ENCODE measurements at places on chromosomes 2 and 18. TPM values are rescaled to one million over a fixed set of nuclear protein-coding genes. Genes with fewer than 3 reads are reported as not detected.

ZNF396 gene
- 0.51 TPM for total RNA-seq

DNA sequence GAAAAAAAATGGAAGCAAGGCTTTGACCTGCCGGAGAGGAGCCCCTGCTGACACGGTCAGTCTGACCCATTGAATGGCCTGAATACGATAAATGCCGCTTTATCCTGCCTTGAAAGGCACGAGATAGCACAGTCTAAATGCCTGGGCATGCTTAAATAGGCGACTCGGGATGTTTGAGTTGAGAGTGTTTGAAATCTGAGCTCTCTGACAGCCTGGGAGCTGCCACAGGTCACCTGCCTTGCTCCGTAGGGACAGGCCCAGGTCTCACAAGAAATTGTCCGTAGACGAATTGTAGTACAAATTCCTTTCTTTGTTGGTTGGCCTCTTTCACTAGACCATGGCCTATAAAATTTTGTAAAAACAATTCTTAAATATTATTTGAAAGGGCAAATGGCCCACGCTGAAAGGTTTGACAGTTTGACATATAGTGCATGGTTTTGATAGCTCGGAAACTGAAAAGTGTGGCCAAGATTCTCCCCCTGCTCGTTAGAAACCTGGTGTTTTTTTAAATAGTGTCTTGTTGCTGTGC lies 72.8 kb downstream of the MEIS1 start:
- no peak for DNase-seq

- no peak for DNase-seq
Observed at GRCh38 chr18:26901020-26901419, 35.5 kb upstream of the AQP4 start.

- no peak for DNase-seq
Observed at GRCh38 chr2:112272669-112273068, 2.7 kb upstream of the ZC3H6 start.

DNA sequence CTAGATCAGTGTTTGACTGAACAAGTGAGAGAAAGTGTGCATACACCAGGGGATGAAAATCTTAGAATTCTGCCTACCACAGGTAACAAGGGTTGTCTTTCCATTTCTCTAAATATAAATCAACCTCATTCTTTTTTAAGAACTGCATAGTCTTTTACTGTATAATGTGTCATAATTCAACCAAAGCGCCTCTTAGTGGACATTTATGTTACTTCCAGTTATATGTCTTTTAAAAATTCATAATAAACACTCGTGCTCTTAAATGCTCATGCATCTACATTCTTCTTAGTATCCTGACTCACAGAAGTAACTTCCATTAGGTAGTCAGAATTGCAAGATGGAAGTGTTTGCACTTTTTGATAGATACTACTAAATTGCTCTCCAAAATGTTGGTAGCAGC lies 76.2 kb downstream of the CHRNA1 start:
- DNase-seq, result peak; percentile 27

GRCh38 chr2:133439565-133439920 lies 128.7 kb downstream of the NCKAP5 start:
- no peak for DNase-seq

- no peak for DNase-seq
Observed at GRCh38 chr2:33110461-33110860, 163.7 kb downstream of the LTBP1 start.

SCN9A gene
- total RNA-seq, result 0.51 TPM

DNA sequence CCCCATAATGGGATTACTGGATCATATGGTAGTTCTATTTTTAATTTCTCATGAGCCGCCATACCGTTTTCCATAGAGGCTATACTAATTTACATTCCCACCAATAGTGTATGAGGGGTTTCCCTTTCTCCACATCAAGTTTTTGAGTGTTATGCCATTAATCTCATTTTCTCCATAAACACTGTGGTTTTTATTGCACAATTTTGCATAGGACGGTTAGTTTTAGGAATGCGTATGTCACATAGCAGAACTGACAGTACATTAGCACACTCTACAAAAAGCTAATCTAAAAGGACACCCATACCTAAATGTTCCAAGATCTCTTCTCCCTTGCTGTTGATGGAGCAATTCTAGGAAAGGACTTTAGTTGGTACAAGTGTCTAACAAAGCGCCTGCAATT lies 32.5 kb downstream of the DARS1 start:
- no peak for DNase-seq

UCN gene
- total RNA-seq, result 0.13 TPM

DNA sequence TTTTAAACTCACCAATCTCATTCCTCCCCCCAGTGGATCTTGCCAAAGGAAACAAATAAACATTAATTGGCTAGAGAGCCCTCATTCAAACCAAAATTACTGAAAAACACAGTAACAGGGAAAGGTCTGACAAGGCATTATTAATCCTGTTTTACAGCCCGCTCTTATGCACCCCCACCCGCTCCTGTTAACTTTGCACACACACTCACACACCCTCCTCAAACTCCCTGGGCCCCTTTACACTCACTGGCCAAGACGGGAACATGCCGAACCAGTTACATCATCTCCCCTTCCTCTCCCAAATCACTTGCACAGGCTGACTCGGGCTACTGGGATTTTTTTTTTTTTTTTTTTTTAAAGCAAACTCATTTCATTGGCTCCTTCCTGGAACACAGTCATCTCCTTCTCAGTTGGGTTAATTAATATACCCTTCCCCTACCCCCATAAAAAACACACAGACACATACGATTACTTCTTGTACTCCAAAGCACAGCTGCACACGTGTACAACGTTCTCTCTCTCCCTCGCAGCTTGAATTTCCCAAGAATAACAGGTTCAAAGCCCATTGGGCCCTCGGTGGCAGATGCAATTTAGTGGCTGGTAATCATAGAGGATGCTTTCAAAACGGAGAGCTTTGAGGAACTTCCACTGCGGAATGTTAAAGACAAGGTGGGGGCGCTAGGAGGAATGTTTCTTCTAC lies 31.8 kb downstream of the KLF7 start:
- no peak for DNase-seq

- DNase-seq, result no peak
Observed at GRCh38 chr2:237886685-237887481, 27.5 kb downstream of the RAMP1 start.

RAPH1 gene
- total RNA-seq, result 26.0 TPM

GRCh38 chr2:147548451-147548850 lies 296.4 kb upstream of the ACVR2A start:
- no peak for DNase-seq

DNA sequence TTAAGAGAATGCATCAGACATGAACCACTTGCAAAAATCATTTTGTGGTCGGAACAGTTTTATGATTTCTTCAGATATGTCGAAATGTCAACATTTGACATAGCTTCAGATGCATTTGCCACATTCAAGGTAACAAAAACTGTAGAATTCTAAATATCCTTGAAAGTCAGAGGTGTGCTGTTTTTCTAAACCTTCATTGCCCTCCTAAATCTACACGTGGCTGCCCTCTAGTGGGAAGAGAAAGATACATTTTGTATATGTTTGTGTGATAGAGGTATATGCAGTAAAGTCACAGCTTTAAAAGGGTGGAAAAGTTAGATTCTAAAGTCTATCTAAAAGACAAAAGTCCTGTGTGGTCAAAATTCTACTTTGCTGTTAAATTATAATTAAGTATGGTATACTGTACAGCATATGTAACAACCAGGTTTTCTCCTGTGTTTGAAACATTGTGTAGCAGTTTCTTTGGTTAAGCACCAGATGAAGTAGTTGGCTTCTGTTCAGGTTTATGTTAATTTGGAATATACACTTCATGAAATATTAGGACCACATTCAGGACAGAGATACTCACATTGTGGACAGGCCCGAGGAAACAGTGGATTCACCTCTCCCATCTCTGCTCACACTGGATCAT lies 65.9 kb upstream of the ITM2C start:
- DNase-seq, result peak; percentile 72

GRCh38 chr2:65662654-65663432 lies 230.4 kb upstream of the SPRED2 start:
- no peak for DNase-seq

SKOR2 gene
- not detected for total RNA-seq

GPR155 gene
- 1.4 TPM for total RNA-seq

DNA sequence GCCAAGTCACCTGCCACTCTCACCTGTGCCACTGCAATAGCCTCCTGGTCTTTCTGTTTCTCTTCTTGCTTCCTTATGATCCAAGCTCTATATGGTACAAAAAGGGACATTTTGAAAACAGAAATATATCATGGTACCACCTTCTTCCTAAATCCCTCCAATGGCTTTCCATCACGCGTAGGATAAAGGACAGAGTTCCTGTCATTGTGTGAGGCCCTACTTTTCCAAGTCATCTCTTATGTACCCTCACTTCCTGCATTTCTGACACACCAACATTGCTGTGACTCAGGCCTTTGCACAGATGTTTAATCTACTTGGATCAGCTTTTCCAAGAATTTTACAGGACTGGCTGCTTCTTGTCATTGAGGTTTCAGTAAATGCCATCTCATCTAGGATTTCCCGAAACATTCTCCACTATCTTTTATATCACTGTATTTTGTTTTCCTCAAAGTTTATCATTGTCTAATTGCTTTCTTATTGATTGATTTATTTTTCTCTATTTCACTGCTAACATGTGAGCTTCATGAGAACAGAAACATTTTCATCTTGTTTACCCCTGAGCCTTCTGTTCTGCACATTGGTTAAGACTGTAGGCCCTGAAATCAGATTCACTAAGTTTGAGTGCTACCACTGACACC lies 426.1 kb upstream of the FANCL start:
- DNase-seq, result no peak

DNA sequence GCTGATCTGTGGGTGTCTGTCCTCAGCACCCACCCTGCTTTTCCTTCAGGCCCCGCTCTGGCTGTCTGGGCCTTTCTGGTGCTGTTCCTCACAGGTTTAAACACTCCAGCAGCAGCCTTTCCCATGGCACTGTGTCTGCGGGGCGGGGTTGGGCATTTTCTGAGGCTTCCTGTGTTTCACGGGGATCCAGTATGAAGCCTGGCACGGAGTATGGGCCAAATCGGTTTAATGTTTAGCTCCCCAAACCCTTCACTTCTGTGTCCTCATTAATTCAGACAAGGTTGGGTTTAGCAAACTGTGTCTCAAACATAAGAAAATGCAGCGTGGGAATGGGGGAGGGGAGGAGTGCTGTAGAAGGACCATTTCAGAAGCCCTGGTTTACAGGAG lies 44.9 kb downstream of the HPCAL1 start:
- DNase-seq, result no peak

GRCh38 chr2:46645681-46646162 lies 166.4 kb downstream of the TMEM247 start:
- no peak for DNase-seq

WBP1 gene
- total RNA-seq, result 49.9 TPM

ITGB6 gene
- total RNA-seq, result not detected

PAX8 gene
- under 0.01 TPM for total RNA-seq

DNA sequence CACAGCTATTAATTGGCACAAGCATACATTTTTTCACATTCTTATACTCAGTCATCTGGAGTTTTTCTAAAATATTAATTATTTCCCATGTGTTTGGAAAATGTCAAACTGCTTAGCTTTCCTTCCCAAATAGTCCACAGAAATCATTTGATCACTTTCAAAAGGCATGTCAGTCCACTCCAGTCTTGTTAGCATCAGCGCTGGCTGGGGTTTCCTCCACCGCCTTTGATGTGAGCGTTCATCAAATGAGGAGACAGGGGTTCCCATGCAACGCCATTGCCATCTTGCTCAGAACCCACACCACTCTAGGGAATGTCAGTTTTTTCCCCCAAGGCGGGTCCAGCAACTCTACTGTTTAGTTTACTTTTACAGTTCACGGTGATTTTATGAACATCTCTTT lies 13.1 kb upstream of the RAX start:
- DNase-seq, result no peak

DNA sequence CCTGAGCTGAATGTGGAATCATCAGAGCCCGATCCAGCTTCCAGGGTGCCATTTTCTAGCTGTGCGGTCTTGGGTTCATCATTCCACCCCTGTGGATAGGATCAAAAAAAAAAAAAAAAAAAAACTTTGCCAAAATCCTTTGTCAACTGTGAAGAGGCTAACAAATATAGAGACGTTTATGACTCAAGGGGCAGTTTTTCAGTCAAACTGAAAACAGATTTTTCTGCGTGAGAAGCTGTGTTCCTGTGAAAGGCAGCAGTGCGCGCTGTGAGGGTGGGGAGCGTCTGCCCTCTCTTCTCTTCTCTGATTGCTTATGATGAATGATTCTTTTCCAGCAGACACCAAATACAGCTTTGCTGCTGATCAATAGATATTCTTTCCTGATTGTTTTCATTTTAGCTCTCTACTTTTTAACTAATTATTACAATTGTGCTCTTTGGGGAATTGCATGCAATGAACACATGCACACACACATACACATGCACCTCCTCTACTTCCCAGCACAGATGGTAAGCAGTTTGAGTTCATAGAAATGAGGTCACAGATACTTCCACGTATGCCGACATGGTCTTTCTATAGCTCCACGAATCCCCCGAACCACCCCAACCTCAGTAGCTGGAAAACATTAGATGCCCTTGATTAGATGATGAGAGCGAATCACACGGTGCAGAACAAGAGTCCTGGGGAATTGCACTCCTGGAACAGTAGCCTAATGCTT lies 175.4 kb downstream of the NRP2 start:
- DNase-seq, result no peak

NOL4 gene
- not detected for total RNA-seq

GPR17 gene
- total RNA-seq, result not detected

GRCh38 chr2:229686122-229686919 lies 28.0 kb downstream of the DNER start:
- DNase-seq, result no peak

DNA sequence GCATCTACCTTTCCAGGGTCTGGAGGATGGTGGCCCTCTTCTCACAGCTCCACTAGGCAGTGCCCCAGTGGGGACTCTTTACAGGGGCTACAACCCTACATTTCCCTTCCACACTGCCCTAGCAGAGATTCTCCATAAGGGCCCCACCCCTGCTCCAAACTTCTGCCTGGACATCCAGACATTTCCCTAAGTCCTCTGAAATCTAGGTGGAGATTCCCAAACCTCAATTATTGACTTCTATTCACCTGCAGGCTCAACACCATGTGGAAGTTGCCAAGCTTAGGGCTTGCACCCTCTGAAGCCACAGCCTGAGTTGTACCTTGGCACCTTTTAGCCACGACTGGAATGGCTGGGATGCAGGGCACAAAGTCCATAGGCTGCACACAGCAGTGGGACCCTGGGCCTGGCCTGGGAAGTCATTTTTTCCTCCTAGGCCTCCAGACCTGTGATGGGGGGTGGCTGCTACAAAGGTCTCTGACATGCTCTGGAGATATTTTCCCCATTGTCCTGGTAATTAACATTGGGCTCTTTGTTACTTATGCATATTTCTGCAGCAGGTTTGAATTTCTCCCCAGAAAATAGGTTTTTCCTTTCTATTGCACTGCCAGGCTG lies 53.7 kb upstream of the ST3GAL5 start:
- DNase-seq, result no peak

DNA sequence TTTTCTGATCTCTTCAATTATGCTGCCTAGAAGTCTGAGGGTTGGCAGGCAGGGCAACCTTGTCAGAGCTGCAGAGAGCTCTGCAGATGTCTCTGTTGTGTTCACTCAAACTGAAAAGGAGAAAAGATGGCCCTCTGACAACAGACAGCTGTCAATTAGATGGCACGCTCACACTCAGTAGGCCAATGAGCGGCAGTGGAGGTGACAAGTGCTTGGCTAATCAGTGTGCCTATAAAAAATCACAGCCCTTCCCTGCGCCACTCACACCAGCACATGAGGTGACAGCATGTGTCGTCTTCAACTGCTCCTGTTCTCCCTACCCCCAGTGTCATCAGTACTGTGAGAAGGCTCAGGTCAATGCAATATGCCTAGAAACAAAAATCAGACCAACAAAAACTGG lies 203.9 kb downstream of the TCF4 start:
- DNase-seq, result no peak

CRYBA2 gene
- total RNA-seq, result not detected

Measured in dermis microvascular lymphatic vessel endothelial cell (primary cell).